ENCODE measurements at places on chromosomes 11 and 22. TPM values are rescaled to one million over a fixed set of nuclear protein-coding genes. Genes with fewer than 3 reads are reported as not detected.

The RTN4R gene
- 1.3 TPM for total RNA-seq

DNA sequence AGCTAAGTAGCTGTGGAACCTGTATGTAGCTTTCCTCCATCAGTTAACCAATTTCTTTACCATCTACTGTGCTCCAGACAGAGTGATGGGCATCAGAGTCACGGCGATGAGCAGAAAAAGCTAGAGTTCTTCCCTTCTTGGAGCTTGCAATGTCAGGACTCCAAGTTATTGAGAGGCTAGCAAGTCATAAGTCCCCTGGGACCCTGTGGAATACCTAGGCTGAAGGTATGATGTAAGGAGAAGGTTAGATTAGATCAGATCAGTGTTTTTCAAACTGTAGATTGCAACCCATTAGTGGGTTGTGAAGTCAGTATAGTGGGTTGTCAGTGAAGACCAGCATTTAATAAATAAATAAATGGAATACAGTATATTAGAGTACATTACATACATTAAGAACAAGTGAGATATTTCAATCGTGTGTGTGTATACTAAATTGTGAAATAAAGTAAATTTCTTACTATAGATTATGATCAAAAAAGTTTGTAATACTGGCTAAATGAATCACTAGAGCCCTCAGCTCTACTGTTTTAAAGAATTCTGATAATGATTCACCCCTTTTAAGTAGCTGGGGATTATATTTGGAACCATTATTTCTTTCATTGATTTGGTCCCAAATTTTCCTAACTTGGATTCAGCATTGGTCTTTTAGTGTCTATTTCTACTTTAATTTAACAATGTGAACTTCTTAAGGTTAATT is 52.3 kb downstream of the RASSF10 start:
- ATAC-seq, result no peak

GRCh38 chr11:114049050-114049449 is 10.5 kb upstream of the ZBTB16 start:
- ATAC-seq, result no peak

GRCh38 chr11:35458846-35459245 is 39.5 kb upstream of the SLC1A2 start:
- ATAC-seq, result no peak

- ATAC-seq, result no peak
Observed at GRCh38 chr11:59787816-59788215, 22.8 kb downstream of the MRPL16 start.

The MEI1 gene
- not detected for total RNA-seq

DNA sequence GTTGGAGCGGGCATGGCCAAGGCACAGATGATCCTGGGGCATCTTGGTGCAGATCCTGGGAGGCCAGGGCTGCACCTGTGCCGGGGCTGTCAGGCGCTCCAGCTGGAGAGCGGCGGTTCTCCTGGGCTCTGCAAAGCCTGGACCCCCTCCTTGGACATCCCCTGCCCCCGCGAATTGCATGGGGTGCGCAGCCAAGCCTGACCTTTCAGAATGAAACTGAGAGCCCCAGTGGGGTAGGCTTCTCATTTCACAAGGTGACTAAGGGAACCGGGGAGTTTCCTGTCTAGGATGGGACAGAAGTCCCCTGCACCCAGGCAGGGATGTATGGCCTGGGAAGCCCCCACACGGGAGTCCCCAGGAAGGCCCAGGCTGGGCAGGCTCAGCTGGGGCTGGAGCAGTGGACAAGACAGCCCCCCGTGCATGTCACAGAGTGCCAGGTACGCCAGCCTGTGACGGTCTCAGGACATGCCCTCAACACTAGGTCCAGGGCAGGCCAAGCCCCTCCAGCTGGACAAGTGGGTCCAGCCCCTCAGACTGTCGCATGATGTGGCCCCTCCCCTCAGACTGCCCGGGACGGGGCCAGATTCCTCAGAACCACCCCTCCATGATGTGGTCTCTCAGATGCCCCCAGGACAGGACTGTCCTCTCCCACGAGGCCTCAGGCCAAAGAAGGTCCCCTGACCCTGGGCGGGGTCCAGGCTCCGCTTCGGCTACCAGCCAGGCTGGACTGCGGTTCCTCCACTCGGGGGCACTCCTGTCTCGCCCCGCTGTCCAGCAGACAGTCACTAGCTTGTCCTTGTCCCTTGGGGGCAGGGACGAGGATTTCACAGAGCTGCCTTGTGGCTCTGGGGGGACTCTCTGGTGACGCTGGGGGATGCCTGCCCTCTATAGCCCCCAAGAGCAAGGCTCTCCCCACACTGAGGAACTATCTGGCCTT is 2.3 kb downstream of the LSP1 start:
- no peak for ATAC-seq

GRCh38 chr11:104058680-104059079 is 22.2 kb downstream of the DDI1 start:
- no peak for ATAC-seq

DNA sequence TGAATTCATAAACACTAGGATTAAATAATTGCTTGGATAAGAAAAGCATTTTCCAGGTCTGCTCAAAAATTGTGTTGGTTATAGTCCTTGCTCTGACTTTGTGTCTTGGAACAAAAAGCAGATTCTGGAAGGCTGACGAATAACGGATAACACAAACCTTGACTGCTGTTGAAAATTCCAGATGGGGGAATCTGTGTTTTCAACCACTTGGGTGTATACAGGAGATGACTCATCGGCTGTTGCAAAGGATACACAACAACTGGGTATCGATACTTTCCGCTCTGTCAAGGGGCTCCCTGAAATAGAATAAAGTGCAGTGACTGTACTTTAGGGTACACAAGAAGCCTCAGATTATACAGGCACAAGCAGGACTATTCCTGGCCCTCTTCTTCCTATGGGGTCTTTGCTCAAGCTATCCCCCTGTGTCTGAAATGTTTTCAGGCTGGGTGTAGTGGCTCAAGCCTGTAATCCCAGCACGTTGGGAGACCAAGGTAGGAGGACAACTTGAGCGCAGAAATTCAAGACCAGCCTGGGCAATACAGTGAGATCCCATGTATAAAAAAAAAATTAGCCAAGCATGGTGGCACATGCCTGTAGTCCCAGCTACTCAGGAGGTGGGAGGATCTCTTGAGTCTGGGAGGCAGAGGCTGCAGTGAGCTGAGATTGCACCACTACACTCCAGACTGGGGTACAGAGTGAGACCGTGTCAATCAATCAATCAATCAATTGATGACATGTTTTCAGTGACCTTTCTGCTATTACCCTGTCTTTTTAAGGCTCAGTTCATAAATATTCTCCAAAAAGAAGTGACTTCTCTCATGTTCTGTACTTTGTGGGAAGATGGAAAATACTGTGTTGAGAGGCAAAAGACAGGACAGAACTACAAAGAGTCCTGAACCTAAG is 48.6 kb upstream of the UCP3 start:
- no peak for ATAC-seq

Measured in gastroesophageal sphincter (tissue), 4 donors.